NCI-H524 treated with DMSO at 0.1 percent for 48 hours (cell line): ENCODE measurements at places on chromosomes 12 and 14.

GRCh38 chr12:89469361-89469760 lies 55.2 kb downstream of the GALNT4 start:
- no peak for DNase-seq

DNA sequence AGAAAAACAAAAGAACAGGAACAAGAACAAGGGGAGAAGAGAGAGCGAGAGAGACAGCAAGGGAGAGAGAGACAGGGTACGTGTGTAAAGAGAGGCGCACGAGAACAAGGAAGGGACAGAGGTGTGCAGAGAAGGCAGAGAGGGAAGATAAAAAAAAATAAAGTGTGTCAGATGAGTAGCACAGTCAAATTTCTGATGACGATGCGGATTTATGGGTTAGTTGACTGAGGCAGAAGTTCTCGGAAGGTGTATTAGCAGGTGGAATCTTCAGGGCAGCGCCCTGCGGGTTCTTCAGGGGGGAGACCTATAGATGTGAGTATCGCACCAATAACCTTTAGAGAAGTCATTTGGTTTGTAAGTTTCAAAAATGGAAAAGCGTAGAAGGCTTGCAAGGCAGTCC lies 44.8 kb downstream of the PRKAB1 start:
- DNase-seq, result no peak

DNA sequence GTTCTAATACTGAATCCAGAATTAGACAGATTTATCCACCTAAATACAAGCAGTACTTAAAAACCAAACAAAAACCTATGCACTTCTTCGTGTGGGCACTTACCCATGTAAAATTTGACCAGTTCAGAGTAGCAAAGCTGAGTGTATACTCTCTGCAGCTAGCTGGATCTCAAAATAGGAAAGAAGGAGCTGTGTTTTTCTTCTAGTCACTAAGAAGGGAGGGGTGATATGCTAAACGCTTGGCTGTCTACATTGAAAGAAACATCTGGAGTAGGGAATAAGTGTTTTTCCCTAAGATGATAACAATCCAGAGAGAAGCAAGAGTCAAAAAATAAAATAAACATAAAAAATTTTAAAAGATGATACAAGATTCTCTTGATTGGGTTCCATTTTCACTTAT lies 20.0 kb downstream of the RBMS2 start:
- DNase-seq, result no peak

DNA sequence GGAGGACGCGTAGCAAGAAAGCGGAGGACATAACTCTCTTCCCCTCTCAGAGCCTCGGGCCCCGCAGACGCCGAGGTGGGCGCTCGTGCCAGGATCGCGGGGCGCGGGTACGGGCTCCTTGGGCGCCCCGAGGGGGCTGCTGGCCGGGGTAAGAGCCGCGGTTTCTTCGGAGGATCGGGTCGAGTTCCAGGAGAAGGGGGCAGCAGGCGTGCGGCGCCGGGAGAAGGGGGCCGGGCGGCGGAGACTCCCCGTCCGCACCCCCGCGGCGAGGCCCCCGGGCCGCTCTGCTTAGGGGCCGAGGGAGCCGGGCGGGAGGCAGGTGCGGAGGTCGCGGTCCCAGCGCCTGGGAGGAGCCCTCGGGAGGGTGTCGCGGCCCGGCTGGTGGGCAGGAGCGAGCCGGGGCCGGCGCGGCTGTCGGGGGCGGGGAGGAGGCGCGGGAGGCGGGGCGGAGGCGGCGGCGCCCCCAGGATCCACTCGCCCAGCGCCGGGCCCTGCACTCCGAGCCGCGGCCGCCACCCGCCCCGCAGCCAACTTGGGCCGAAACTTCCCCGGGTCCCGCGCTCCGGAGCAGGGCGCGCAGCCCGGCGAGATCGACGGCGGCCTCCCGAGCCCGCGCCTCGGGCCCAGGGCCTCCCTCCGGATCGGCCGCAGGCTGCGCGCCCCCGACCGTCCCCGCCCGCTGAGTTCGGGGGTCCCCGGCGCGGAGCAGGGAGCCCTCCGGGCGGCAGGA lies 64.4 kb downstream of the FBXL14 start:
- DNase-seq, result no peak

DNA sequence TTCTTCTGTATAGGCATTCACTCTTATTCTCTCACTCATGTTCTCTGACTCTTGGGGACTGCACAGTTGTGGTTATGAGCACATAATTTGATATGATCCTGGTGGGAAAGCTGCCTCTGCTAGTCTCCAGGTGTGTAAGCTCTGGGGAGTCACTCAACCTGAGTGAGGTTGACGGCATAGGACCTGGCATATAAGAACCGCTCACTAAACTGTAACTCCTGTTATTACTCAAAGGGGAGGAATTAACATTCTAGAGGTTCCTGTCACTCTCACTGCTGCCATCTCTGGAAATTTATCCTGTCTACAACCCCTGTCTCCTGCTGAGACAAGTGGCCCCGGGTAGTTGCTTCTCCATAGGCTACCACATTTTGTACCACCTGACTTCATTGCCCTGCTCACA lies 14.0 kb downstream of the SRSF5 start:
- DNase-seq, result no peak

GRCh38 chr12:62799126-62799736 lies 135.7 kb downstream of the PPM1H start:
- DNase-seq, result no peak

- DNase-seq, result no peak
Measured at GRCh38 chr12:120813588-120814153, 88.0 kb downstream of the ACADS start.

DNA sequence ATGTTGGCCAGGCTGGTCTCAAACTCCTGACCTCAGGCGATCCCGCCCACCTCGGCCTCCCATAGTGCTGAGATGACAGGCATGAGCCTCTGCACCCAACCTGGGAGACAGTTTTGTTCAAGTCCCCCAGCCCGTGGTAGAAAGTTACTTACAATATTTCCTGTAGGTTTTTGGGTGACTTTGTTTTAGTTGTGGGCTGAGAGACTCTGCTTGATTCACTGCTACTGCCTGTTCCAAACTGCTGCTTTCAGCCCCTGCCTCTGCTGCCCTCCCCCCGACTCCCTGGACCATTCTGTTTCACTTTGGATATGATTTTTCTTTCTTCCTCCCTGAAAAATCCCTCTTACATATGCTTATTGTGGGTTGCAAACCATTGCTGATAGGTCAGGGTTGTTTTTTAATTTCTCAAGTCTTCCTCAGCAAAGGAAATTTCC lies 13.4 kb upstream of the PCNX1 start:
- no peak for DNase-seq

GRCh38 chr12:19244312-19244711 lies 114.8 kb downstream of the PLEKHA5 start:
- DNase-seq, result no peak

GRCh38 chr12:5901416-5901815 lies 43.6 kb downstream of the ANO2 start:
- DNase-seq, result no peak

DNA sequence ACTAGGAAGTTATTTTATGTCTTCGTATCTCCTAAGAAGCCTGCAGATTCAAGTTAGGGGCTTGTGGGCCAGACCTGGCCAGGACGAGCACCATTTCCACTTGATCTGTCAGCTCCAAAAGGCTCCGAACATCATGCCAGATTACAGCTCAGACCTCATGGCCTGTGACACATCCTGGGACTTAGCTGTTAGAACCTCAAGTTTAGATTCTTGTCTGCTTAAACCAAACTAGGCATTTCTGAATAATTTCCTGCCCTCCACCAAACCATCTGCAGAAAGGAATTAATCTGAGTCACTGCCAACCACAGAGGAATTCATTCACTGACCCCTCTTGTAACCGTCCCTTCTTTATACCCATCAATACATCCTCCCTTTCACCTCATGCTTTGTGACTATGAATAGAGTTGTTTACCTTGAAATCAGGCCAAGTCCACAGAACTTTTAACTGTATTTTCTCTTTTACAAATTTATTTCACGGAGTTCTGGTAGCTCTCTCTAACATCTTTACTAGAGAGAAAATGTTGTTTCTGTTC lies 120.3 kb downstream of the FBXL14 start:
- no peak for DNase-seq

DNA sequence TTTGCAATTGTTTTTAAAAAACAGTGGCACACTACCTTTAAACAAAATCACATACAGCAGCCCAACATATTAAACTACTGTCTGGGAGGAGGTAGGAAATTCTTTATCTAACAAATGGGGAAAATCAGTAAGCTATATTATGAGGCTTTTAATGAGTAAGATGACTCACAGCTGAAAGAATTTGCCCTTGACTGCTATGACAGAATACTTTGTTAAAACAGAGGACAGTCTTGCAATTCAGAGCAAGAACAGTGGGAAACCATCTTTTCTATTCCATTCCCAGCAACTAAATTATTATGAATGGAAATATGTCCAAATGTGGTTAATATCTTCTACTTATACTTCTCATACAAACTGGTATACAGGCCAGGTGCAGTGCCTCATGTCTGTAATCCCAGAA lies 49.2 kb upstream of the SGPP1 start:
- DNase-seq, result no peak

DNA sequence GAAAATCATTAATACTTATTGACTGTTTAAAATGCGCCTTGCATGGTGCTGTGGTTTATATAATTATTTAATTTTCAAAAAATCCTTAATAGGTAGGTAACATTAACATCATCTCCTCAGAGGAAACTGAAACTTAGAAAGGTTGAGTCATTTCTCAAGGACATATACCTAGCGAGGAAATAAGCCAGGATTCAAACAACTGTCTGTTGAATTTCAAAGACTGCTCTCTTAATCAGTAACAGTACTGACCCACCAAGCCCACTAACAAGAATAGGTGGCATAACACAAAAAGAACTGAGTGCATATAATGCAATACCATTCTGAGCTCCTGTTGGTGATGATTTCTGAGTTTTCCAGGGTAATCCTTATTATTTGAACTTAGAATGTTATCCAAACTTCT lies 174.3 kb downstream of the SOX5 start:
- DNase-seq, result no peak

DNA sequence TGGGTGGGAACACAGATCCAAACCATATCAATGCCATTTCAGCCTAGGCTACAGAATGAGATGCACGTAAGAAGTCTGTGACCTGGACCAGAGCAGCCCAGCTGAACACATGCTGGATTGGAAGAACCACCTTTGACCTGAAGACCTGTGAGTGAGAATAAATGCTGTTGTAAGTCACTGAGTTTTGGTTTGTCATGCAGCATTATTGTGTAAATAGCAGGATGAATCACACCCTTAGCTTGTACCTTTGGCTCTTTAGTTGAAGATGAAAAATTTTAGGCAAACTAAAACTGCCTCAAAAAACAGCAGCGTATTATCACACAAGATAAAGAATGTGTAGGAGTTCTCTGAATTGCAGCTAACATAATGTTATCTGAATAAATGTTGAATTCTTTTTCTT lies 199.4 kb upstream of the LRIG3 start:
- DNase-seq, result no peak

GRCh38 chr12:22406627-22407026 lies 72.1 kb upstream of the ST8SIA1 start:
- no peak for DNase-seq

- no peak for DNase-seq
Measured at GRCh38 chr12:24864796-24865125, 84.1 kb downstream of the BCAT1 start.

GRCh38 chr12:85733984-85734383 lies 102.2 kb downstream of the RASSF9 start:
- no peak for DNase-seq

GRCh38 chr12:7989827-7990491 lies 42.6 kb upstream of the FOXJ2 start:
- no peak for DNase-seq

GRCh38 chr12:22271023-22271422 lies 63.5 kb downstream of the ST8SIA1 start:
- no peak for DNase-seq

- DNase-seq, result no peak
Measured at GRCh38 chr14:45177076-45177475, 41.3 kb downstream of the FANCM start.

- DNase-seq, result no peak
Measured at GRCh38 chr14:94376976-94377865, 11.2 kb downstream of the SERPINA1 start.

GRCh38 chr12:123160801-123161487 lies 10.1 kb upstream of the PITPNM2 start:
- DNase-seq, result no peak

DNA sequence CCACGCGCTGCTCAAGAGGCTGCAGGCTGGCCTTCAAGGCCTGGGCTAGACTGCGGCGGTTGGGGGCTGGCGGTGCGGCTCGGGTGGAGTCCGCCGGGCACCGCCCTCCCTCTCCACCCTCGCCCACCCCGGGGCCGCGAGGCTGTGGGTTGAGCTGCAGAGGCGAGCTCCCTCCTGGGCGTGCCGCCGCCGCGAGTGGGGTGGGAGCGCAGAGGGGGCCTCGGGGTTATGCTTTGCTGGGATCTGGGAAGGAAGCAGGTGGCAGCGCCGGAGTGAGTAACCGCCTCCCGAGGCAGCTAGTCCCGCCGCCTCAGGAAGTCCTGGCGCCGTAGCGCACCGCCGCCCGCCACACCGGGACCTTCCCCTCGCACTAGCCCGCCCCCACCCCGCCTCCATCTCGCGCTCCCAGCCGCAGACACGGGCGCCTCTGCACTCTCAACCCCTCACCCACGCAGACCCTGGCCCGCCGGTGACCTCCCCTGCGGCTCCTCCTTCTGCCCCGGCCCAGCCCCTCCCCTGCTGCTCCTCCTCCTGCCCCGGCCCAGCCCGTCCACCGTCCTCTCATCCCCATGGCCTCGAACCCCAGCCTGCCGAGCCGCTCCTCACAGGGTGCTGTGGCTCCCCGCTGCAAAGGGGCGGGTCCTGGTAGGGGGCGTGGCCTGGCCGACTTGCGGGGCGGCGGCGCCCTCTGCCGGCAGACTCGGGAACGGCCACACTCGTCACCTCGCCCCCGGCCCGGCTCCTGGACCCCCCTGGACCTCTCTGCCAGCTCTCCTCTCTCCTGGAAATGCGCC lies 16.6 kb downstream of the TAMALIN start:
- no peak for DNase-seq

- no peak for DNase-seq
Measured at GRCh38 chr14:75067212-75067611, 2.2 kb upstream of the ZC2HC1C start.

DNA sequence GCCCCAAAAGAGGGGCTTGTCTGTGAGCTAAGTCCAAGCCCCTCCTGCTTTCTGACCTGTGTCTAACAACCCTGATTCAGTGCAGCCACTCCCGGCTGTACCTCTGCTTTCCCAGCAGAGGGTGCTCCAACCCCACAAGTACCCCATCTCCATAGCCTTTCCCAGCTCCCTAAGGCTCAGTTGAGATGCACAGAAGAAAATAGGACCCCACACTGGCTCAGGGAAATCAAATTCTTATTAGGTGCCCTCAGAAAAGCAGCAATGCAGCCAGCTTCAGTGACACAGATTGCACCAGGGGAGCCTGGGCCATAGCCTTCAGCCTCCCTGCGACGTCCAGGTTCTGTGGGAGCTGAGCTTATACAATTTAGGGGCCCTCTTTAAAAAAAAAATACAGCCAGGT lies 49.9 kb downstream of the LRRC74A start:
- peak; percentile 66 for DNase-seq

DNA sequence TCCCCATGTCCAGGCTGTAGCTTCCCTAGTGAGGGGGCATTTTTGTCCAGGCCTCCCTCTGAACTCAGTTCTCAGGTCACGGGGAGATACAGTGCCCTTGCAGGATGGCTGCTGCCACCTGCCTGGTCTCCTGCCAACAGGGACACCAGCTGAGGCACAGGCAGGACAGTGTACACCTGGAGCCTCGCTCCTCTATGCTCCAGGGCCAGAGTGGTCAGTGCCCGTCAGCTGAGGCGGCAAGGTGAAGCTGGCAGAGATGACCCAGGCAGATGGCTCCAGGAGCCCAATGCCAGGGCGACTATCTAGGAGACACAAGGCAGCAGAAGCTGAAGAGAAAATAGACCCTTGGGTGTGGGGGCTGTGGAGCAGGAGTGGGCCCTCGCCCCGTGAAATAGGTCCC lies 12.6 kb downstream of the TUBA1C start:
- no peak for DNase-seq
